Mesendoderm (in vitro differentiated cells): ENCODE measurements at places on chromosomes 5 and 9.

GRCh38 chr5:76404223-76405211 is 1.4 kb downstream of the IQGAP2 start:
- H3K27me3 ChIP-seq = no peaks in the 10 kb centered on the region
- no peak overlapping the region for H3K4me3 ChIP-seq
- H3K36me3 ChIP-seq = no peaks in the 10 kb centered on the region

DNA sequence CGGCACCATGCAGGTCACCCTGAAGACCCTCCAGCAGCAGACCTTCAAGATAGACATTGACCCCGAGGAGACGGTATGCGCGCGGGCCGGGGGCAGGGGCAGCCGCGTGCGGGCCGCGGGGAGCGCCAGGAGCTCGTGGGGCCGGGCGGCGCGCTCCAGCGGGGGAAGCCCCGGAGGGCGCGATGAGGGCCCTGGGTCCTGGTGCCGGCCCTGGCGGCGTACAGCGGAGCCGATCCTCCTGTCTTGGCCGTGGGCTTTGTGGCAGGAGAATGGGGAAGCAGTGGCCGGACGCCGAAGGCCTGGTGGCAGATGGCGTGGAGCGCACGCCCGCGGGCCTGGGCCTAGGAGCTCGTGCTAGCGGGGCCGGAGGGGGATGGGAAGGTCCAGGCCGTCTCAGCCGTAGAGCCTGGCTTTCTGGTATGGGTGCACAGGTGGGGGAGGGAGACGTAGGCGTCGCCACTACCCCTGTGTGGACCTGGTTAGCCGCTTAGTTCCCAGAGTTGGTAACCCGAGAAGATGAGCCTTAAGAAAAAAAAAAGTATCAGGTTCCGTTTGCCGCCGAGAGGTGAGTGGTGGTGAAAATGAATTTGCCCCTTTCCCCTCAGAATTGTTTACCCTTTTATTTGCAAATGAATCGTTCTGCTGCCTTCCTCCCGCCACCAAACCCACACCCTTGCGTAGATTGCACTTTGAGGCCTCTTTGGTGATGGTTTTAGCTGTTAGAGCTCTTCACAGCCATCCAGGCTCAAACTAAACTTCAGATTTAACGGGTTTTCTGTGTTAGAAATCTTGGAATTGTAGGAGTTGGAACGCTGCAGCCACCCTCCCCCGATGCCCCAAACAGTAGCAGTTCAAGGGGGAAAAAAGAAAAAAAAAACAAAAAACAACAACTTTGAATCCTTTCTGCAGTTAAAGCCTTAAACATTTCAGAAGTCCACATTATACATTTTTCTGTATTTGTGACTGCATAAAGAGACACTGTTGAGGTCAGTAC is 841 bp downstream of the RAD23B start:
- no peaks in the 10 kb centered on the region for H3K36me3 ChIP-seq
- peaks cover 7% of the 10 kb centered on the region for H3K4me1 ChIP-seq
- H3K27me3 ChIP-seq = no peaks in the 10 kb centered on the region
- peak overlapping the region; percentile 98 for H3K27ac ChIP-seq

GRCh38 chr5:130974021-130974683 is 190.9 kb downstream of the HINT1 start:
- no peak overlapping the region for H3K4me3 ChIP-seq
- H3K27me3 ChIP-seq = no peaks in the 10 kb centered on the region
- H3K27ac ChIP-seq = no peak overlapping the region
- H3K4me1 ChIP-seq = no peaks in the 10 kb centered on the region

DNA sequence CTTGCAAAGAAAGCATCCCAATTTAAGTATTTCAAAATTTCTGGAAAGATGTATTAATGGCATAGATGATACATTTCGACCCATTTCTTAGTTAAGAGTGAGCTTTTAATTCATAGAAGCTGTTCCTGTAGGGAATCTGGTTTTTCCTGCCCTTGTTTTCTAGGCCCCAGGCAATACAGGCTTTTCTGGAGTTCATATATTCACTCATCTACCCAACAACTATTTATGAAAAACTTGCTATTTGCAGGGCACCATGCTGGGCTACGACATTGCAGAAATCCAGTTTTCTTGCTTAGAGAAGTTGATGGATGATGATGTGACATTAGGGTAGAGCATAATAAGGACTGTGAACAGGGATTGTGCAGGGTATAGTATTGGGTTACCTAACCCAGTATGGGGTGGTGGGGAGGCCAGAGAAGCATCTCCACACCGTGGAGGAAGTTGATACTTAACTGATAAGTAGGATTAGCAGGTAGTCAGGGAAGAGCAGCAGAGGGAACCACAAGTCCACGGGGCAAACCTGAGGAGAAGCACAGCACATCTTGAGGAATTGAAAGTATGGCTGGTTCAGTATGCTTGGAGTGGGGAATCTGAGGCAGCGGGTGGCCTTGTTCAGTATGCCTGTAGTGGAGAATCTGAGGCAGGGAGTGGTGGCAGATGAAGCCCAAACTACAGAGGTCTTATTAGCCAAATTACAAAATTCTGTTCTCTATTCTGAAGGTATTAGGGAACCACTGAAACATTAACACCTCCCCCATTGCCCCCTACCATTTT is 247.5 kb downstream of the ARRDC3 start:
- peak; percentile 79 for DNase-seq
- no peaks in the 10 kb centered on the region for H3K36me3 ChIP-seq
- H3K4me3 ChIP-seq = no peak overlapping the region
- peaks cover 9% of the 10 kb centered on the region for H3K4me1 ChIP-seq
- H3K27me3 ChIP-seq = no peaks in the 10 kb centered on the region

DNA sequence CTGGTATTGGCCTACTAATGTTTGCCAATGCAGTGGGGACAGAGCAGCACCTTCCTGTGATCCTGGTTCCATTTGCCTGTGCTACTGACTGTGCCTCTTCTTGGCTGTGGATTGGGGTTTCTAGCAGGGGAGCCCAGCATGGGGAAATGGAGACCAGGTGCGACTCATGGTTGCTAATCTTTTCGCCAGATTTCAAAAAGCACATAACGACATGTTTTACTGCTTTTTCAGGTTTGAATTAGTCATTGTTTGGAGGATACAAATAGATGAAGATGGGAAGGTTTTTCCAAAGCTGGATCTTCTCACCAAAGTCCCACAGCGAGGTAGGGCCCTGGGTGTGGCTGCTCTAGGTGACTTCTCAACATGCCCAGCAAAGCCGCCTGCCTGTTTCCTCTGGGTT is 57.6 kb downstream of the IPPK start:
- H3K36me3 ChIP-seq = no peaks in the 10 kb centered on the region
- no peak overlapping the region for H3K4me3 ChIP-seq
- H3K27me3 ChIP-seq = no peaks in the 10 kb centered on the region

- H3K27me3 ChIP-seq = no peaks in the 10 kb centered on the region
- H3K4me3 ChIP-seq = no peak overlapping the region
- no peak overlapping the region for H3K27ac ChIP-seq
- no peak for DNase-seq
Observed at GRCh38 chr9:135410421-135410820, 69.2 kb upstream of the PPP1R26 start.

- no peak overlapping the region for H3K27ac ChIP-seq
- DNase-seq = no peak
- H3K4me1 ChIP-seq = no peaks in the 10 kb centered on the region
- H3K36me3 ChIP-seq = peaks cover 7% of the 10 kb centered on the region
Observed at GRCh38 chr9:130638284-130639123, 25.9 kb upstream of the PRDM12 start.

DNA sequence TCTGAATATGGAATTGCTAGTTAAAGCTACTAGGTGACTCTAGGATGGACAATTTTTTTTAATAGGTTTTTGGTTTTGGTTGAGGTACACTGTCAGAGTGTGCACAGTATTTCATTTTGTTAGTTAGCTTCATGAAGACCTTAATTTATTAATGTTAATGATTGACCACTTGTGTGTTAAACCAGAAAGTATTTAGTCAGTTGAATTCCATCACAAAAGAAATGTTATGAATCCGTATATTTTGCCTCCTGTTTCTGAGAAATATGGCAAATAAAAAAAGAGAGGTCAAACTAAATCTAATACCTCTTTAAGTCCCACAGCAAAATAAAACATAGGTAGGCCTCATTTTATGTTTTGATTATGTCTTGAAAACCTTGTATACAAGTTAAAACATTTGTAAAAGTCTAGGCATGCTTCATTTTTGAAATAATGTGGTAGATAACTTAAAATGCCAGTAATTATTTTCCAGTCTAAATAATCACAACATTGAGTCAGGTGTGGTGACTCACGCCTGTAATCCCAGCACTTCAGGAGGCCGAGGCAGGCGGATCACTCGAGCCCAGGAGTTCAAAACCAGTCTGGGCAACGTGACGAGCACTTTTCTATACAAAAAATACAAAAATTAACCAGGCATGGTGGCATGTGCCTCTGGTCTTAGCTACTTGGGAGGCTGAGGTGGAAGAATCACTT is 50.8 kb downstream of the ITGA1 start:
- no peak overlapping the region for H3K4me3 ChIP-seq
- H3K4me1 ChIP-seq = no peaks in the 10 kb centered on the region
- no peak for DNase-seq

DNA sequence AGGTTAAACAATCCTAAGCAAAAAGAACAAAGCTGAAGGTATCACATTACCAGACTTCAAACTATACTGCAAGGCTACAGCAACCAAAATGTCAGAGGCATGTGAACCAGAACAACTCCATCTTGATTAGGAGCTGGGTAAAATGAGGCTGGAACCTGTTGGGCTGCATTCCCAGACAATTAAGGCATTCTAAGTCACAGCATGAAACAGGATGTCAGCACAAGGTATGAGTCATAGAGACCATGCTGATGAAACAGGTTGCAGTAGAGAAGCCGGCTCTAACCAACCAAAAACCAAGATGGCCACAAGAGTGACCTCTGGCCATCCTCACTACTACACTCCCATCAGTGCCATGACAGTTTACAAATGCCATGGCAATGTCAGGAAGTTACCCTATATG is 252.0 kb downstream of the RASEF start:
- DNase-seq = peak; percentile 96
- H3K36me3 ChIP-seq = no peaks in the 10 kb centered on the region
- no peaks in the 10 kb centered on the region for H3K27me3 ChIP-seq
- H3K4me1 ChIP-seq = peaks cover 8% of the 10 kb centered on the region

GRCh38 chr5:132774406-132774805 is 2.6 kb downstream of the SEPTIN8 start:
- H3K27me3 ChIP-seq = peaks cover 9% of the 10 kb centered on the region
- H3K36me3 ChIP-seq = no peaks in the 10 kb centered on the region
- H3K4me1 ChIP-seq = peaks cover 3% of the 10 kb centered on the region
- H3K27ac ChIP-seq = no peak overlapping the region
- DNase-seq = no peak

GRCh38 chr9:27888661-27889295 is 315.5 kb upstream of the C9orf72 start:
- peak; percentile 65 for DNase-seq
- H3K27me3 ChIP-seq = no peaks in the 10 kb centered on the region
- no peaks in the 10 kb centered on the region for H3K36me3 ChIP-seq
- H3K4me3 ChIP-seq = no peak overlapping the region
- no peaks in the 10 kb centered on the region for H3K4me1 ChIP-seq

DNA sequence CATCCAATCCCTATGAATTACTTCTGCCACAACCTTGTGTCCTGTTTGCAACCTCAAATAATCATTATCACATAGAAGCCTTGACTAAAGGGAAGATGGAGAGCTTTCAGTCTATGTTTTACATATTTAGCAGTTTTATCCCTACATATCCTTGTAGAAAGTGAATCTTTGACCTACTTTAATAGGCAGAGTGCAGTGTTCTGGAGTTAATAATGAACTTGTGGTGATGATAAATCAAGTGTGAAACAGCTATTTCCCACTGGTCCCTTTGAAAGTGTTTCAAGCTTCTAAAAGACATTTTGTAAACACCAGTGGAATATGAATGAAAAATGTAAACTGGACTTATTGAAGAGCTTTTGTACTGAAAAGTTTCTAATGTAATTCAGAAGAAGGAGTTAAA is 406.7 kb downstream of the GABRG2 start:
- no peaks in the 10 kb centered on the region for H3K27me3 ChIP-seq
- no peak overlapping the region for H3K4me3 ChIP-seq
- H3K27ac ChIP-seq = no peak overlapping the region
- no peaks in the 10 kb centered on the region for H3K4me1 ChIP-seq
- no peaks in the 10 kb centered on the region for H3K36me3 ChIP-seq

- no peaks in the 10 kb centered on the region for H3K4me1 ChIP-seq
- H3K27me3 ChIP-seq = no peaks in the 10 kb centered on the region
- DNase-seq = no peak
- no peak overlapping the region for H3K27ac ChIP-seq
- H3K36me3 ChIP-seq = no peaks in the 10 kb centered on the region
Observed at GRCh38 chr5:82622711-82623514, 344.8 kb upstream of the RPS23 start.

- no peak overlapping the region for H3K4me3 ChIP-seq
- no peak overlapping the region for H3K27ac ChIP-seq
- H3K36me3 ChIP-seq = no peaks in the 10 kb centered on the region
Observed at GRCh38 chr5:104628911-104629310, 1066.3 kb upstream of the NUDT12 start.
